AML-193 (cell line): ENCODE measurements at places on chromosomes 5 and 9.

DNA sequence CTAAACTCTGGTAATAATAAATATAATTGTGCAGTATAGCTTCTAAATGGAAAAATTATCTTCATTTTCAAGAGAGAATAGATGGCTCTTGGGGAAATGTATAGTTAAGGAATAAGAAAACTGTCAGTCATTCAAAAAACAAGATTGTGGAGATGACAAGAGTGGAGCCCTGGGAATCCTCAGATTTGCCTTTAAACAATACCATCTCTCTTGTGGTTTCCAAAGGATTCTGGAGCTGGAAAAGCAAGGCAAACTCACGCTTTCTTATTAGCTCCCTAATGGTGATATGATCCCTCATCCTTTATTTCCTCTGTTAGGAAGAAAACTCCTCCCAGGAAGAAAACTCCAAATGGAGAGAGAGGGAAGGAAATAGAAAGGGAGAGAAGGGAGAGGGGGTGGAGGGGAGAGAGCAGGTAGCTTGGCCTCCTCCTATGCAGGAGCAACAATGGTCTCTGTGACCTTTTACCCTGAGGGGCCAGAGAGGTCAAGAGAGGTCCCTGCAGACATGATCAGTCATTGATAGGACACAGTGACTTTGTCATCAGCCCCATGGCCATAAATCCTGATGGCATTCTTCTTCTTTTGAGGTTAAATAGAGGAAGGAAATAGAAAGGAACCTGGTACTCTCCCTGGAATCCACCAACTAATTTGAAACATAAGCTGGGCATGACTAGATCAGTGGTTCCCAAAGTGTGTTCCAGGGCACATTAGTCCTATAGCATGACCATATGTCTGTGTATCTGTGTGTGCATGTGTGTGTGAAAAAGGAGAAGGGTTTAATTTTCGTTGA lies 312.2 kb downstream of the ARRDC3 start:
- no peak for DNase-seq

GRCh38 chr5:16480821-16481538 lies 15.4 kb upstream of the ZNF622 start:
- no peak for DNase-seq

- no peak for DNase-seq
Observed at GRCh38 chr5:122169350-122170103, 40.2 kb downstream of the ZNF474 start.

GRCh38 chr9:13252852-13253251 lies 26.6 kb downstream of the MPDZ start:
- no peak for DNase-seq

- no peak for DNase-seq
Observed at GRCh38 chr5:59416451-59416850, 477.1 kb downstream of the PDE4D start.

- DNase-seq, result peak; percentile 44
Observed at GRCh38 chr5:34923694-34924461, 5.5 kb upstream of the DNAJC21 start.

DNA sequence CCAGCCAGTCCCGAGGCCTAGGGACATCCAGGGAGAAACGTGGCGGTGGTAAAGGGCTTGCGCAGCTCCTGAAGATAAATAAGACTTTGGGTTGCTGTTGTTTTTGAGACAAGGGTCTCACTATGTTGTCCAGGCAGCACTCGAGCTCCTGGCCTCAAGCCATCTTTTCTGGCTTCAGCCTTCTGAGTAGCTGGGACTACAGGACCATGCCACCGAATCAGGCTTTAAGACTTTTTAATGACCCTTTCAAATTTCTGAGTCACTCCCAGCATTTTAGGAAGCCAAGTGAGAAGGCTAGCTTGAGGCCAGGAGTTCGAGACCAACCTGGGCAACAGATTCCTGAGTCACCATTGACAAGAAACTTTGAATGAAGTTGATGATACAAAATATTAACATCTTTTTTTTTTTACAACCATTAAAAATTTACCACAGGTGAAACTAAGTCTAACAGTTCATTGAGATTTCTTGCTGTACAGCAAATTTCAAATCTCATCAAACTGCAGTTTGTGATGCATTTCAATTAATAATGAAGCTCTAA lies 817 bp upstream of the GNE start:
- no peak for DNase-seq

- DNase-seq, result no peak
Observed at GRCh38 chr9:126125177-126125576, 201.5 kb upstream of the MVB12B start.

DNA sequence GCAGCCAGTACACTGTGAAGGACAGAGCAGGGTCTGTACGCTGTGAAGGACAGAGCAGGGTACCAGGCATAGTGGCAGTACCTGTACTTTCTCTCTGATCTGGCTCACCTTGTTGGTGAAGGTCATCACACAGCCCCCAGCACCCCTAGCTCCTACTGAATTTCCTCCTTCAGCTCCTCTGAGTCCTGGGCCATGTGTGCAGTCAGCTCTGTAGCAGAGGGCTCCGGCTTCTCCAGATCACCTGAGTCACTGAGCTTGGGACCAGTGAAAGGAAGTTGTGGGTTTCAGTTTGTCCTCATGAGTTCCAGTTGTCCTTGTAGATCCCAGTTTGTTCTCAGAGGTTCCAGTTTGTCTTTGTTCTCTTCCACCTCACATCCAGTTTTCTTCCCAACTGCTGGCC lies 5.5 kb downstream of the NUDT2 start:
- DNase-seq, result no peak

- no peak for DNase-seq
Observed at GRCh38 chr9:33388110-33388994, 14.0 kb downstream of the AQP7 start.

DNA sequence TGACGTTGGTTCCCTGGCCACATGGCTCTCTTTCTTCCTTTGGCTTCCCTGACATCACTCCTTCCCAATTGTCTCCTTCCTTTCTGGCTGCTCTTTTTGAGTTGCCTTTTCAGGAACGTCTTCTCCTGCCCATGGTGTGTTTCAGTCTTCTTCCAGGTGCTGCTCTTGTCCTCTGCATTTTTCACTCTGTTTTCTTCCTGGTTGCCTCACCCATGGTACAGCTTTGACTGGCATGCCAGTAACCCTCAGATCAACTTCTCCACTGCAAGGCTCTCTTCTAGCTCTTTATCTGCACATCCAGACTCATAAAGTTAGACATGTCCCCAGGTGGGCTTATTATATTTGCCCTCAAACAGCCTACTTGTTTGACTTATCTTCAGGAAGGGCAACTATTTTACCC lies 91.0 kb upstream of the ANKH start:
- DNase-seq, result no peak

DNA sequence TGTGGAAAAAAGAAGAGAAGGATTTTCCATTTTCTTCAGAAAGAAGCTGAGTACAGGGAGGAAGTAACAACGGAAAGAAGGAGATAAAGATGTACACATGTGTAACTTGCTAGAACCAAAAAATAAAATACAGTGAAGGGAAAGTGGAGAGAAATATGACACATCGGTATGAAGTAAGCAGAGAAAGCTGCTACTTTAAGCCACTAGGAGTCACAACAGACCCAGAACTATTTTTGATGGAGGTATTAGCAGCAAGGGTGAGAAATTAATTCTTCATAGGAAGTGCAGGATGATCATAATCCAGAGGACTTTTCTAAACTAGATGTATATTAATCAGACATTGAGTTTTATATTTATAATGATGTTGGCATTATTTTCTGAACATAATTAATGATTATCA lies 88.5 kb downstream of the FAM174A start:
- peak; percentile 77 for DNase-seq

- no peak for DNase-seq
Observed at GRCh38 chr5:162637481-162637880, 569.9 kb downstream of the GABRG2 start.

DNA sequence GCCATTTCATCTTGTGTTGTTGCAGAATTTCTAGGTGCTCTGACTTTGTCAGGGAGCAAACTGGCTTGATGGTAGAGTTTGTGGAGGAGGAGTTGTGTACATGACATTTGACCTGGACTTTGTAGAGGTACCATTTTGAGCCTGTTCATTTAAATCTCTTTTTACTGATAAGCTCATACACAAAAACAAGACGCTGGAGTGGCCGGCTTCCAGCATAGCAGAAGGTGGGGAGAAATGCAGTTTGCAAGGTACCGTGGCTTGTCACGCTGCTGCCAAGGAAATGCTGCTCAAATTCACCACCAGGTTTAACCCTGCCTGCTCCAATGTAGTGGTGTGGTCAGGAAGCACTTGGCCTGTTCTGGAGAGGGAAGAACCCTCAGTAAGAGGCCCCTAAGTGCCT lies 18.9 kb upstream of the IQGAP2 start:
- DNase-seq, result no peak

DNA sequence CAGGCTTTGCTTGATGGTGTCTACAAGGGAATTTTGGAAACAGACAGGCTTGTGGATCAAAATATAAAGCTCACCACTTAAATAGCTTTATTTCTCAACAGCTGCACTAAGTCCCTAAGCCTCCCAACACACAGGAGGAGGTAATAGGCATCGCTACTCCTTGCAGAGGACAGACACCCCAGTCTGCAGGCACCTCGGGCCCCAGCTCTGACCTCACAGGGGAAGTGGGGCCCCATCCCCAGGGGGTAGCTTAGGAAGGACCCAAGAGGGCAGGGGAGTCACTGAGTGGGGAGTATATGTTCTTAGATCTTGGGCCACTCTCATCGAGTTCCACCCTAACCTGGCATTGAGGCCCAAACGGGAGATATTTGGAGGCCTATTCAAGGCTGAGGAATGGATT lies 66.7 kb upstream of the XPA start:
- DNase-seq, result no peak

GRCh38 chr9:35710818-35711500 lies 21.0 kb downstream of the TLN1 start:
- no peak for DNase-seq

- no peak for DNase-seq
Observed at GRCh38 chr5:56827924-56828323, 12.6 kb downstream of the MAP3K1 start.

GRCh38 chr5:123809594-123810221 lies 297.7 kb downstream of the CSNK1G3 start:
- no peak for DNase-seq

DNA sequence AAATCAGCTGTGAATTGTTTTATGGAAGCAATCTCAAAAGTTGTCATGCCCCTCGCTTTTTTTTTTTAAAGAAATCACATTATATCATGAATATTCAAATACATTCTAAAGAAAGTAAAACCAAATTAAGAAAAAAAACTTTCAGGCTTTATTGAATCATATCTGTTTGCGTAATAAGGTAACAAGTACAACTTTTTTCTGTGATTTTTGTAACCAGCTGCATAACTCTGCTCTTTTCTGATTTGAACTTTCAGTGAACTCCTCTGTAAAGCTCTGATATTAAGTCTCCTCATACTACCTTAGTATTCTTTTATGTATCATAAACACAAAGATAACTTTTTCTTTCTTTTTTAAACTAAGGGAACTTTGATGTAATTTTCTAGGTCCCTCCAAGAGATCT lies 65.3 kb downstream of the CWC27 start:
- DNase-seq, result no peak

DNA sequence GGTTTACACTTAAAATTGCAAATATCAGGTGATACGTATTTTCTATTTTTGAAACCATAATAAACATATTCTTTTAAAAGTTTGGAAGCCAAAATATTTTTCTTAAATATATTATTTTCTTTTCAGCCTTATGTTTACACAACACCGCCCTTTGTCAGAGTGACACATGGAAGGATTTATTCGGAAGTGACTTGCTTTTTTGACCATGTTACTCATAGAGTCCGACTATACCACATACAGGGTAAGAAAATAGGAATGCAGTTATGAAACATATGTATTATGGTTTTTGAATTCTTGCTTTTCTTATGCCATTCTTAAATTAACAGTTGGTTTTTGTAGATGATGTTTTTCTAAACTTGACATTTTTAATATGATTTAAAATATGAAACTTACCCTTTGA lies 133.9 kb downstream of the MAN2A1 start:
- DNase-seq, result no peak

- no peak for DNase-seq
Observed at GRCh38 chr9:132348676-132349075, 6.1 kb downstream of the SETX start.

GRCh38 chr5:156479849-156480248 lies 152.9 kb downstream of the SGCD start:
- DNase-seq, result no peak

- peak; percentile 72 for DNase-seq
Observed at GRCh38 chr5:77015938-77016569, 14.2 kb upstream of the AGGF1 start.

- no peak for DNase-seq
Observed at GRCh38 chr5:131096774-131097710, 68.0 kb downstream of the HINT1 start.

DNA sequence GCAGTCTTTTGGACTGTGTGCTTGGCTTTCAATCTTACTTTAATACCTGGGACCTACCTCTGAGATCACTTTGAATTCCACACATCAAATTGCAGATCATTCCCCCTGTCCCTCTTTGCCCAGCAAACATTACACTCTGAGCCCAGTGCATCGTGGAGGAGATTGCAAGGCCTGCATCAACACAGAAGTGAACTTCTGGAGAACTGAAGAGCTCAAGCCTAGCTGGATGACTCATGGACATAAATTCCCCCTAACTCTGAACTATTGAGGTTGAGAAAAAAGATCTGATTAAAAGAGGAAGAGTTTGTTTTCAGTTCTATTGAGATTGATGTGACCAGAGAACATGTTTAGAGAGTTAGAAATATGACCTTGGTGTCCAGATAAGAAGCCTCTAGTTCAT lies 316.0 kb upstream of the DMAC1 start:
- DNase-seq, result no peak

GRCh38 chr9:89667726-89668125 lies 62.9 kb downstream of the GADD45G start:
- DNase-seq, result no peak

GRCh38 chr5:759111-759751 lies 25.3 kb downstream of the ZDHHC11B start:
- no peak for DNase-seq
